Activated naive CD4-positive, alpha-beta T cell treated with anti-CD3 and anti-CD28 coated beads, Interleukin-2, amount 50 U/mL, for 72 hours (primary cell): ENCODE measurements at places on chromosomes 16 and 17. TPM values are rescaled to one million over a fixed set of nuclear protein-coding genes. Genes with fewer than 3 reads are reported as not detected.

DNA sequence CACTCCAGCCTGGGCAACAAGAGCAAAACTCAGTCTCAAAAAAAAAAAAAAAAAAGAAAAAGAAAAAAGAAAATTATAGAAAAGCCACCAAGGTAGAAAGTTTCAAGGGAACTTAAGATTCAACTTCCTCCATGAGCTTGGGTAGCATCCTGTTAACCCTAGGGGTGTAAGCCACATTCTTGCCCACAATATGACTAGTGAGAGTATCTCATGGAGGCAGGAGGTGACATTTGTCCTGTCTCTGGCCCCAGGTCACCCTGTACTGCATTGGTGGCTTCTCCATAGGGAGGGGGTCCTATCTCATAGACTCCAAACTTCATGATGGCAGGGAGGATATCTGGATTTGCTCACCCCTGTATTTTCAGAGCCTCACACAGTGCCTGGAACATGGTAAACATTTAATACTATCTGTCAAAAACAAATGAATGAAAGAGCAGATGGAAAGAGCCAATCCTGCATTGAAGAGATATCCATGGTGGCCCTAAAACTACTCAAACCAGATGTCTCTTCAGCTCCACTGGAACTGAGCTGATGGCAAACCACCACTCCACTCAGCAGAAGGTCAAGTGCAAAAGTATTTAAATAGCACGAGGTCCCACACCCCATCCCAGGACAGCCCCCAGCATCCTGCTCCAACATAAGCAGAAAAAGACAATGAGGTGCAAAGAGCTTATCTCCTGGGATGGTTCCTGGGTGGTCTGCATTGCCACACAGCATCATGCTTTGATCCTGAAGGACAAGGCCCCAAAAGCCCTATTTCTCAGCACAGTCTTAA lies 50.3 kb downstream of the EMP2 start:
- DNase-seq, result no peak

DNA sequence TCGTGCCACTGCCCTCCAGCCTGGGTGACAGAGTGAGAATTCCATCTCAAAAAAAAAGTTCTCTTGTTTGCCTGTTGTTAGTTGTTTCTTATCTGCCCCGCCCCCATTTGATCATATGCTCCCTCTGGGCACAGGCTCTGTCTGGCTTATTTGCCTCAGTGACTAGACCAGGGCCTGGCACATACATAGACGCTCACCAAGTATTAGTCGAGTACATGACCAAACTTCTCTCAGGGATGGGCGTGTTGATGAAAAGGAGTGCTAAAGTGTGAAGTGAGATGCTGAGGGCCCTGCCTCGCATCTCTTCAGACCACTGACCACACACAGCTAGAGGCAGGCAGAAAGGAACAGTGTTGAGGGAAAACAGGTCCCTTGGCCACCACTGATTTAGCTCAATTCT lies 3.3 kb upstream of the HELZ start:
- DNase-seq, result no peak

- DNase-seq, result peak; percentile 60
These were observed 7.1 kb downstream of the HAS3 start for GRCh38 chr16:69112285-69113129.

DNA sequence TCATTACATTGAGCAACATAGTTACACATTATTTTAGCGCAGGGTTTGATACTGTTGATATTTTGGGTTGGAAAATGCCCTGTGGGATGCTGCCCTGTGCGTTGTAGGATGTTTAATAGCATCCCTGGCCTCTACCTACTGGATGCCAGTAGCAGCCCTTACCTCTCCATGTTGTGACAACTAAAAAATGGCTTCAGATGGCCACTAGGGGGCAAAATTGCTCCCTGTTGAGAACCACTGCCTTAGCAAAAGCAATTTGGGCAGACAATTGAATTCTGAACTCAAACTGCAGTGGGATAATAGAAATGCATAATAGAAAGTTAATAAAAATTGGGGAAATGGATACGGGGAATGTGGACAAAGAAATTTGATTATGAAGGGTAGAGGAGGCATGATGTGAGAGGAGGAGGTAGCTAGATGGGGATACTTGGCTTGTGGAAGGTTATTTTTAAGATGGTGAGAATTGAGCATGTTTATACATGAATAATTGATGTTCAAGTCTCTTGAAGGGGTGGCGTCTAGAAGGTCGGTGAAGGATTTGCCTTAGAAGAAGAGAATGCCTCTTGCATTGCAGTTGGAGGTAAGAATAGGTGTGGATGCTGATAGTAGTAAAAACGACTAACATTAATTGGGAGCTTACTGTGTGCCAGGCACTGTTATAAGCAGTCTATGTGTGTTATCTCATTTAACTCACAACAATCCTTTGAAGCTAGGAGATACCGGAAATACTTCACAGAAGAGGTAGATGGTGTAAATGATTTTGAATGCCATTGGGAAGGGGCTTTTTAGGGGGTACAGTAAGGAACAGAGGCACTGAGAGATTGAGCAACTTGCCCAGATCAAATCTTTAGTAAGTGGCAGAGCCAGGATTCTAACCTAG lies 19.0 kb downstream of the HEATR9 start:
- no peak for DNase-seq

GRCh38 chr16:85258629-85259028 lies 146.4 kb upstream of the CIBAR2 start:
- DNase-seq, result no peak

GRCh38 chr16:79380995-79381602 lies 219.4 kb downstream of the MAF start:
- no peak for DNase-seq

- no peak for DNase-seq
These were observed 71.8 kb downstream of the PLD6 start for GRCh38 chr17:17134051-17134956.

DNA sequence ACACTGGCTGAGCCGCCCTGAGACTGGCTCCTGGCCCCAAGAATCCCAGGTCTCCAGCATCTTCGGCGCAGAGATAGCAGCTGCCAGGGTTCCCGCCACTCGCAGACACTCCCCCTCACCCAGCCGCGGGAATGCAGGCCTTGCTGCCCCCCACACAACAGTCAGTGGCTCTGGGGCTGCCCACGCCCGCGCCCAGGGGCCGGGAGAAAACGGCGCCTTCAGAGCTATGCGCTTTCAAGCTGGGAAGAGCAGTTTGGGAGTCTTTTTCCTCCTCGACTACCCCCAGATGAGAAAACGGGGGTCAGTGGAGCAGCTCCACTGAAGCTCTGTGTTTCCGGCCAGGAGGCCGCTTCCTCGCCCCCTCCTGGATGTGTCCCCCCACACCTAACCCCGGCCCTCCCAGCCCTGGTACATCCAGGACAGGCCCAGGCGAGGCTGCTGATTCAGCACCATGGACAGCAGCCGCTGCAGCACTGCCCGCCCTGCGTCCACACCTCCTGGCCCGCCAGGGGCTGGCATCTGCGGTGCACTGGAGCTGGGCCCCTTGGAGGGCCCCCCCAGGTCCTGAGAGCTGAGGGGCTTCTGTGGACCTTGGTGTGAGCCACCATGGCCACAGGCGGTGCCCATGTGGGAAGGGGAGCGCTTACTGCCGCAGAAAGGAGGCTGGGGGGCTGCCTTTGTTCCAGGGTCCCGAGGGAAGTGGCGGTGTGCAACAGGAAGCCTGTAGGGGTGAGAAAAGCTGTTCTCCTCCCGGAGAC lies 35.7 kb downstream of the CACNA1H start:
- DNase-seq, result no peak

DNA sequence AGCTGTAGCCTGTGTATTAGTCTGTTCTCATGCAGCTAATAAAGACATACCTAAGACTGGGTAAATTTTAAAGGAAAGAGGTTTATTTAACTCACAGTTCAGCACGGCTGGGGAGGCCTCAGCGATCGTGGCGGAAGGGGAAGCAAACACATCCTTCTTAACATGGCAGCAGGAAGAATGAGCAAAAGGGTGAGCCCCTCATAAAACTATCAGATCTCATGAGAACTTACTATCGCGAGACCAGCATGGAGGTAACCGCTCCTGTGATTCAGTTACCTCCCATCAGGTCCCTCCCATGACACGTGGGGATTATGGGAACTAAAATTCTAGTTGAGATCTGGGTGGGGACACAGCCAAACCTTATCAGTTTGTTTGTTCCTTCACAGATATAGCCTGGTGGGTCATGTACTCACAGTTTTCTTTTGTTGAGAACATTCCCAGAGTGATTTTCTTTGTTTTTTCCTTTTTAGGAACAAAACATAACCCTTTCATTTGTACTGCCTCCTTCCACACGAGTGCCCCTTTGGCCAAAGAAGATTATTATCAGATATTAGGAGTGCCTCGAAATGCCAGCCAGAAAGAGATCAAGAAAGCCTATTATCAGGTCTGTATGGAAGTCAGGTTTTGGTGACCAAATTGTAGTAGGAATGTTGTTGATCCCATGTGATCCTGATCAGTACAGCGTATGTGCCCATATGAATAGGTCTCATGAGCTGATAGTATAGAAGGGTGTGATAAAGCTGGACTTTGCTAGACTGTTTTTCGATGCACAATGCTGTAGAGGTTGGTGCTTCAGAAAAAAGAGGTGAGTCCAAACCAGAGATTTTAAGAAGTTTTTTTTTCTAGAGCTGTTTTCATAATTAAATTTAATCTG lies 8.5 kb downstream of the DNAJA3 start:
- no peak for DNase-seq

GRCh38 chr17:65876985-65877384 lies 314.9 kb downstream of the CEP112 start:
- DNase-seq, result no peak

DNA sequence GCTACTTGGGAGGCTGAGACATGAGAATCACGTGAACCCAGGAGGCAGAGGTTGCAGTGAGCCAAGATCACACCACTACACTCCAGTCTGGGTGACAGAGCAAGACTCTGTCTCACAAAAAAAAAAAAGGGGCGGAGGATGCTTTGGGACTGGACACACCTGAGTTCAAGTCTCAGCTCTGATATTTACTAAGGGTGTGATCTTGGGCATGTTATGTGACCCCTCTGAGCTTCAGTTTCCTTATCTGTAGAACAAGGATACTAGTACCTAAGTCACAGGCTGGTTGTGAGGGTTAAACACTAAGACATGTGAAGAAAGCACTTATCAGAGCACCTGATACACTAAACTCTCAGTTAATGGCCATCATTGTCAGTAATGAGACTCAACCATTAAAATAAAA lies 25.9 kb downstream of the HOXB1 start:
- no peak for DNase-seq

DNA sequence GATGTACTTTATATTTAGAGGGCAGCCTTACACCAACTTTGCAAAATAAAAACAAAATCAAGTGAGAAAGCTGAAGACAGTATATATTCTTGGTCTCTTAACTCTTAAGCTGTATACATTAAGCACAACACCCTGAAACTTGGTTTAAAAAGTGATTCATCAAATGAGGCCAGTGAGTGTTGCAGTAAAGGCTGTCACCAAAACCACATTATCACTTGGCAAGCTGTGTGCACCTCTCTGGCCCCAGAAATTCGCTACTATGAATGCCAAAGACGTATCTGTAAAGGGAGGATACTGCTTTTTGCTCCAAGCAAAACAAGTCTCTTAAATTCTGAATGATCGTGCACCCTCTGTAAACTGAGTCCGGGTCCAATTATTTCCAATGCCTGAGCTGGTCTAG lies 163.9 kb downstream of the ZFHX3 start:
- no peak for DNase-seq

GRCh38 chr17:10021272-10021984 lies 116.4 kb upstream of the RCVRN start:
- no peak for DNase-seq

- DNase-seq, result no peak
These were observed 111.6 kb upstream of the HAS3 start for GRCh38 chr16:68993885-68994284.

- DNase-seq, result no peak
These were observed 25.8 kb downstream of the CUEDC1 start for GRCh38 chr17:57929386-57929785.

DNA sequence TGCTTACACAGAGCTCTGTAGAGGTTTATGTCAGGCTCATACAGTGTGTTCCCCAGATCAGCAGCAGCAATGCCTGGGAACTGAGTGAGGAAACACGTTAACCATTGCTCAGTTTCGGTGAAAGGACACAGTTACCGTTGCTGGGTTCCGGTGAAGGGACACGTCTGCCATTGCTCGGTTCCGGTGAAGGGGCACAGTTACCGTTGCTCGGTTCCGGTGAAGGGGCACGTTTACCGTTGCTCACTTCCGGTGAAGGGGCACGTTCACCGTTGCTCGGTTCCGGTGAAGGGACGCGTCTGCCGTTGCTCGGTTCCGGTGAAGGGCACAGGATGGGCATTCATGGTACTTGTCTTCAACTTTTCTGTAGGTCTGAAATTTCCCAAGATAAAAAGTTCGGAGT lies 81.7 kb downstream of the MRM3 start:
- DNase-seq, result no peak

DNA sequence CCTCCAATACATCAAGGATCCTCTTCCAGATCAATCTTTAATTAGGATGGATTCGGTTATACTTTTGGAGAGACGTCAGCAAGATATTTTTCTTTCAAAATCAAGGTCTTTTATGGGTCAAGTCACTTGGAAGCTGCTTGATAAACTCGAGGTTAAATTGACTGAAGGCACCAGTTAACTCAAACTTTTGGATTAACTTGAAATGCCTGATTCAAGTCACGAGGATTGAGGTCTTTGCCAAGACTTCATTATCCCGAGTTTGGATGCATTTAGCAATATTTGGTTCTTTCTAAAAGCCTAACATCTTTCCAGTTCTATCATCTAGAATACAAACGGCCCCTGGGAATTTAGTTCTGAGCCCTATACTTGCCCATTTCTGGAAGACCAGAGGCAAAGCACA lies 82.9 kb downstream of the MYH11 start:
- no peak for DNase-seq

DNA sequence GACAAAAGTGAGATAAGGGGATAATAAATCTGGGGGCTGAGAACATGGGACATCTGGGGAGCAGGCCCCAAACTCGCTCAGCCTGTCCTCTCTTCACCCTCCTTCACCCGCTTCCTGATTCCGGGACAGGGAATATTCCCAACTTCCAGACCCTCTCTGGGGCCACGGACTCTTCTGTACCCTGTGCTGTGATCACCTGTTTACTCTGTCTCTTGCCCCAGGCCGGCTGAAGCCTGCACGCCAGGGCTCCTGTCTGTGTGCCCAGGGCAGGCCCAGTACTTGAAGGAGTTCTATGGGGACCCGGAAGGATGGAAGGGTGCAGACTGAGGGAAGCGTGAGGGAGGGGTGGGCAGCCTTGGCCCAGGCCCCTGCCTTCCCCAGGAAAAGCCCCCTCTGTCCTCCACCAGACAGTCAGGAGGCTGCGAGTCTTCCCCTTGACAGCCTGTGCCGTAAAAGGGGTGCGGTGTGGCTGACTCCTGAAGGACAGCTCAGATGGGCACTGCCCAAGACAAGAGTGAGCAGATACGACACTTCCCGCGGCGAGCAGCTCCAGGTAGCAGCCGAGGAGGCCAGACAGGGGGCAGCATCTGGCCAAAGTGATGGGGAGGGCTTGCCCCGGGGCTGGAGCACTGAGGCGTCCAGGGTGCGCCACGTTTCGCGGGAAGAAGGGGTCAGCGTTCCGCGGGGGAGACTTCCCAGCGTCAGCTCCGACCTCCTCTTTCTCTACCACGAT lies 1.0 kb upstream of the CCNF start:
- peak; percentile 39 for DNase-seq

GRCh38 chr16:67164599-67165061 lies at the start of gene HSF4:
TSS of gene HSF4 (plus strand) at chr16:67164745. CDS start at chr16:67164812, 67 bp downstream.
- DNase-seq, result no peak

Gene PPP1R1B
- 0.16 TPM for total RNA-seq

Gene XYLT1
- 4.6 TPM for total RNA-seq

Gene NHLRC4
- 1.8 TPM for total RNA-seq

Gene RNF112
- total RNA-seq, result 0.84 TPM

Gene KRT36
- not detected for total RNA-seq

Gene RNF151
- total RNA-seq, result 0.41 TPM

Gene RGS9
- 1.7 TPM for total RNA-seq

Gene CDRT15L2
- total RNA-seq, result not detected

Gene CA4
- not detected for total RNA-seq
